ENCODE measurements at places on chromosomes 6 and 20.
A peak's percentile ranks its signal among the peaks of the same experiment; 100 is the strongest.

DNA sequence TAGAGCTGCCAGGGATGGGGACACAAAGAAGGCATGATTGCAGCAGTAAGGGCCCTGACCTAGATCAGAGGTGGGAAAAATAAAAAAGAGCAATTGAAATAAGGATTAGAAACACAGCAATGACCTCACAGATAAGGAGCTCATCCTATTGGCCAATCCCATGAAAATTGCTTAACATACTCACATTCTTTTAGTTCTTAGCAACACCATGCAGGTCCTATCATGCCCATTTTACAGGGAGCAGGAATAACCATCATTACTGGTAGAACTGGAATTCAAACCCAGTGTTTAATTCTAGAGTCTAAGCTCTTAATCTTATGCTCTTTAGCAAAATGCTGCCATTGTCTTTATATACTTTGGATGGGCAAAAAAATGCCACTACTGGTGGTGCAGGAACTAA, 267.7 kb downstream of the RNF144B start:
- H3K4me1 ChIP-seq: no peaks in the 10 kb centered on the region
- H3K36me3 ChIP-seq: no peaks in the 10 kb centered on the region
- H3K27ac ChIP-seq: no peak overlapping the region
- H3K4me3 ChIP-seq: no peak overlapping the region

- DNase-seq: no peak
- H3K4me3 ChIP-seq: no peak overlapping the region
- H3K27me3 ChIP-seq: no peaks in the 10 kb centered on the region
- H3K36me3 ChIP-seq: no peaks in the 10 kb centered on the region
- H3K27ac ChIP-seq: no peak overlapping the region
These were observed 95.0 kb downstream of the SAMD5 start for GRCh38 chr6:147603392-147604081.

DNA sequence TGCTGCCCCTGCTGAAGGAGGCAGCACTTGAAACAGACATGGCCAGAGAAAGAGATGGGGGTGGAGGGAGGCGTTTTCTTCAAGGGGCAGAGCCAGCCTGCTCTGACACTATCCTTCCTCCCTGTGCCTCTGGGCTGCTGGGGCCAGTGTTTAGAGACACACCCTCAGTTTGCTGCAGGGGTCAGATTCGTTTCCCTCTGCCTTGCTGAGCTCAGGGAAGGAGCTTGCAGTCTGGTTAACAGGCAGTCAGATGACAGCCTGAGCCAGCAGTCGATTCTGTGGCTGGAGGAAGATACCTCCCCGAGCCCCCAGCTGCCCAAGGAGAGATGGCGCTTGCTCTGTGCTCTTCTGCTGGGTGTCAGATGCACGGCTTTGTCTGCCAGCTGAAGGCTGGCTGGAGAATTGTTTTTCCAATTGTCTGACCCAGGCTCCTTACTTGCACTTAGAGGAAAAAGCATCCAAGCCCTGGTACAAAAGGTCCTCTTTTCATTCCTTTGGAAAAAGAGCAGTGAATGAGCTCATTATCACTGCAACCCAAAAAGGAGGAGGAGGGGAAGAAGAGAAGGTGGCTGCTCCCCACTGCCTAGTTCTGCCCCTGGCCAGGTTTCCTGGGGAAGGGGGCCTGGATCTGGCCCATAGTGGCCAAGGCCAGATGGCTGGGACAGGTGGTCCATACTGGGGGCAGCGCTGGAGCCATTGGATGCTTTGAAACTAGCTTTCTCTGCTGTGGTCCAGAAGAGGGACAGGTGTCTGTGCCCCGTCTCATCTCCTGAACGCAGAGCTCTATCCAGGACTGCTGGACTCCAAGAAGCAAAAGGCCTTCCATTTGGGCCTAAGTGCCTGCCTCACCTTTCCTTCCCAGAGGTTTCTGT, 88.2 kb downstream of the TCP11 start:
- no peak overlapping the region for H3K27ac ChIP-seq
- H3K36me3 ChIP-seq: no peaks in the 10 kb centered on the region
- no peaks in the 10 kb centered on the region for H3K27me3 ChIP-seq
- no peak for DNase-seq
- H3K4me3 ChIP-seq: no peak overlapping the region

GRCh38 chr20:51428401-51429143, 113.9 kb downstream of the NFATC2 start:
- H3K36me3 ChIP-seq: peaks cover 4% of the 10 kb centered on the region
- no peak overlapping the region for H3K27ac ChIP-seq

GRCh38 chr6:100339574-100340255, 125.0 kb downstream of the SIM1 start:
- no peak overlapping the region for H3K27ac ChIP-seq
- H3K27me3 ChIP-seq: no peaks in the 10 kb centered on the region
- no peaks in the 10 kb centered on the region for H3K36me3 ChIP-seq

DNA sequence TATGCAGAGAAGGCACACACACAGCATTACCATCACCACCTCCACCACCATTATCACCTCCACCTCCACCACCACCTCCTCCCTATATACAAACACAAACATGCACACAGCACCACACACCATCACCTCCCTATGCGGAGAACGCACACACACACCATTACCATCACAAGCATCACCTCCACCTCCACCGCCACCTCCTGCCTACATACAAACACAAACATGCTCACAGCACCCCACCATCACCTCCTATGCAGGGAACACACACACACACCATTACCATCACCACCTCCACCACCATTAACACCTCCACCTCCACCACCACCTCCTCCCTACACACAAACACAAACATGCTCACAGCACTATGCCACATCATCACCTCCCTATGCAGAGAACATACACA, 236.5 kb upstream of the AFDN start:
- no peak for DNase-seq
- H3K4me3 ChIP-seq: no peak overlapping the region
- no peak overlapping the region for H3K27ac ChIP-seq
- no peaks in the 10 kb centered on the region for H3K36me3 ChIP-seq

DNA sequence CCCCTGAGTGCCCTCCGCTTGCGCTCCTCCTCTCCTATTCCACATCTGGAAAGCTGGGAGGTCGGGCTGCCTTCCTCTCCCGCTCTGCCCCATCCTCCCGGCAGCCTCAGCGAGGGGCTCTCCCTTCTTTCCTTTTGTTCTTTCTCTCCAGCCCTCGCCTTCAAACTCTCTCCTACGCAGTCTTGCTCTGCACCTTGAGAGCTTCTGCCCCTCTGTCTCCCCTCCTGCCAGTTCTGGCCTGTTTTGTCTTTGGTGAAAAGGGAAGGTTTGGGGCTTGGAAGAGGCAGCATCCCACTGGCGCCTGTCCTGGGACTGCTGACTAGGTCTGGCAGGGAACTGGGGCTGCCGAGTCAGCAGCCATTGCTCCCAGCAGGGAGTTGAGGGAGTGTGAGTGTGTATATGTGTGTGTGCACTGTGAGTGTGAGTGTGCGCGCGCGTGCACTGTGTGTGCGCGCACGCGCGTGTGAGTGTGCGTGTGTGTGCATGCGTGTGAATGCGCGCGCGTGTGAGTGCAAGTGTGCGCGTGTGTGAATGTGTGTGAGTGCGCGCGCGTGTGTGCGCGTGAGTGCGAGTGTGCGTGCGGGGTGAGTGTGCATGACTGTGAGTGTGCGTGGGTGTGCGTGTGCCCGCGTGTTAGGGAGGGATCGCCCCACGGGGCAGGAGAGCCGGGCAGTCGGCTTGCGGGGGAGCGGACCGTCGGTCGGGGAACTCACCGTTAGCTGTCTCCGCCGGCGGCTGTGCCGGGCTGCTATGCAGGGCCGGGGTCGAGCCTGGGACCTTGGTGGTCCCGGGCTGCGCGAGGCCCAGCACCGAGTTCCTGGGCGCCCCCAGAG, 523 bp downstream of the CPXM1 start:
- DNase-seq: no peak
- peaks cover 94% of the 10 kb centered on the region for H3K27me3 ChIP-seq
- peak overlapping the region; percentile 10 for H3K4me3 ChIP-seq
- H3K36me3 ChIP-seq: no peaks in the 10 kb centered on the region
- no peaks in the 10 kb centered on the region for H3K4me1 ChIP-seq
- no peak overlapping the region for H3K27ac ChIP-seq

- H3K27ac ChIP-seq: no peak overlapping the region
- no peak overlapping the region for H3K4me3 ChIP-seq
- H3K4me1 ChIP-seq: peaks cover 11% of the 10 kb centered on the region
These were observed 60.0 kb upstream of the PIM1 start for GRCh38 chr6:37109714-37110499.

DNA sequence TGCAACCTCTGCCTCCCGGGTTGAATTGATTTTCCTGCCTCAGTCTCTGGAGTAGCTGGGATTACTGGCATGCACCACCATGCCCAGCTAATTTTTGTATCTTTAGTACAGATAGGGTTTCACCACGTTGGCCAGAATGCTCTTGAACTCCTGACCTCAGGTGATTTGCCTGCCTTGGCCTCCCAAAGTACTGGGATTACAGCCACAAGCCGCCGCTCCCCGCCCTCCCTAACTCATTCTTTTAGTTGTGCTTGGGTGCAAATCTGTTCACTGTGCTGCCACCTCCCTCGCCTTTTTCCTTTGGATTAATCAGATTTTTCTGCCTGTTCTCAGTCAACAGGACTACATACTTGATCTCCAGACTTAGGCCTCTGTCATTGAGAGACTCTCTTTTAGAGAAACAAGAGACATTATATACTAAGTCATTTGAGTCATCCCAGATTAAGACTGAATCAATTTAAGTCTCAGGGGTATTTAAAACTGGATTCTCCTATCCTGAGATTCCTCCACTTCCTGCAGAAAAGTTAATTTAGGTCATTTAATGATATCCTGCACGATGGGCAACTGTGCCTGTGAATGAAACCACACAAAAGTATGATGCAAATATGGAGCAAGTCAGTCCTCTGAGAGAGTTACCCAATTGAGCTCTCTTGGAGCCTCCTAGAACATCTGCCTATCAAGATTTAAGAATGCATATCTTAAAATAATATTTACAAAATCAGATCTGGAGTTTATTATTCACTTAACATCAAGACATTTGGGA, 136.1 kb upstream of the THEMIS start:
- H3K36me3 ChIP-seq: no peaks in the 10 kb centered on the region
- DNase-seq: no peak
- no peak overlapping the region for H3K27ac ChIP-seq
- no peak overlapping the region for H3K4me3 ChIP-seq
- H3K27me3 ChIP-seq: no peaks in the 10 kb centered on the region
- no peaks in the 10 kb centered on the region for H3K4me1 ChIP-seq

- no peaks in the 10 kb centered on the region for H3K36me3 ChIP-seq
- DNase-seq: no peak
- H3K4me1 ChIP-seq: no peaks in the 10 kb centered on the region
- no peak overlapping the region for H3K4me3 ChIP-seq
These were observed 51.4 kb downstream of the JPH2 start for GRCh38 chr20:44135417-44136204.

DNA sequence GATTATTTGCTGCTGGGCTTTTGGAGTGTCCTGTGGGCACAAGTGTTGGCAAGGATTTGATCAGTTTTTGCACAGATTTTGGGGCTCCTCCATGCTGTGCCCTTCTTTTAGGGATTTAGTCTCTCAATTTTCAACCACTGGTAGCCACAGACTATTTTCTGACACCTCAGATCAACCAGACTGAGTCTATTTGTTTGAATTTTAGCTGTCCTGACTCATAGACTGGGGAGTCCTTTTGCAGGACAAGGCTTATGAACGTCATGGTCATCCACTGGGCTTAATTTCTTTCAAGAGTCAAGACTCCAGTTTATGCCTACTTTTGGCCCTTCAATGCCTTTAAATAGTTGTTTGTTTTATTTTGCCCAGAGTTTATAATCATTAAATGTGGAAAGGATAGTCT, 59.3 kb downstream of the BCKDHB start:
- H3K4me1 ChIP-seq: peaks cover 20% of the 10 kb centered on the region
- H3K4me3 ChIP-seq: peak overlapping the region; percentile 1
- H3K27me3 ChIP-seq: no peaks in the 10 kb centered on the region
- no peak for DNase-seq
- H3K27ac ChIP-seq: peak overlapping the region; percentile 91

- no peaks in the 10 kb centered on the region for H3K36me3 ChIP-seq
- H3K4me1 ChIP-seq: no peaks in the 10 kb centered on the region
- H3K4me3 ChIP-seq: no peak overlapping the region
- no peaks in the 10 kb centered on the region for H3K27me3 ChIP-seq
These were observed 34.4 kb upstream of the GCLC start for GRCh38 chr6:53579338-53579737.

GRCh38 chr20:51140671-51141070, 117.8 kb upstream of the KCNG1 start:
- DNase-seq: no peak
- no peak overlapping the region for H3K4me3 ChIP-seq
- no peak overlapping the region for H3K27ac ChIP-seq
- no peaks in the 10 kb centered on the region for H3K27me3 ChIP-seq

DNA sequence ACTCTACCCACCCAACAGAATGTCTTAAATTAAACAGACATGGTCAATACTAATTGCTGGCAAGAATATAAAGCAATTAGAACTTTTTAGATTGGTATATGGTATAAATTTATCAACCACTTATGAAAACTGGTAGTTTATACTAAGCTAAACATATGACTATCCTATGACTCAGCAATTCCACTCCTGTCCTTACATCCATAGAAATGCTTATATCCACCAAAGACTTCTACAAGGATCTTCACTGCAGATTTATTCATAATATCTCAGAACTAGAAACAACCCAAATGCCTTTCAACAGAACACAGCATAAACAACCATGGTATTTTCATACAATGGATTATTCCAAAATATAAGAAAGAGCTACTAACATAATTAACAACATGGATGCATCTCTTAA, 4.6 kb downstream of the ZNF184 start:
- peaks cover 10% of the 10 kb centered on the region for H3K4me1 ChIP-seq
- H3K36me3 ChIP-seq: peaks cover 10% of the 10 kb centered on the region
- H3K27ac ChIP-seq: no peak overlapping the region
- H3K27me3 ChIP-seq: no peaks in the 10 kb centered on the region
- no peak overlapping the region for H3K4me3 ChIP-seq

GRCh38 chr6:134003542-134003951, 48.9 kb downstream of the SLC2A12 start:
- no peaks in the 10 kb centered on the region for H3K36me3 ChIP-seq
- no peaks in the 10 kb centered on the region for H3K4me1 ChIP-seq
- DNase-seq: no peak
- no peak overlapping the region for H3K27ac ChIP-seq
- H3K27me3 ChIP-seq: no peaks in the 10 kb centered on the region

DNA sequence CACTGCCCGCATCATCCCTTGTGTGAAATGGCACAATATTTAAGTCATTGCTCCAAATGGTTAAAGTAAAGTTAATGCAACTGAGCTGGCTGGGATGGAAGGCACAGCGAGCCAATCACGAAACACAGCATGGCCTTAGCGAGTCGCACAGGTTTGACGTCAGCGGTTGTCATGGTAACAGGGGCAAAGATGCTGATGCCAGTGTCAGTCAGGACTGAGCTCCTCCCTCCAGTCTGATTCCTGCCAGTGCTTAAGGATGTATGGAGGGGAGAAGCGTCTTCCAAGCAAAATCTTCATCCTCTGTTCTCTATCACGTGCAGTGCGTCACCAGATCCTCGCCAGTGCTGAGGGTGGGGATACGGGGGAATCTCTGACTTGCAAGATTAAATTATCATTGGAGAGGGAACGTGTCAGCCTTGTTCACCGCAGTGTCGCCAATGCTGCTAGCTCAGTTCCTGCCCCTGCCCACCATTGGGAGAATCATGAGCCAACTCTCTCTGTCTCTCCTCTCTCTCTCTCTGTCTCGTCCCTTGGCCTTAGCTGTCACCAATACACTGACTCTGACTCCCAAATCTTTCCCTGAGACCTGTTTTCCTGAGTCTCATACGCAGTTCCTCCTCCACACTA, 24.5 kb downstream of the TSPYL4 start:
- no peaks in the 10 kb centered on the region for H3K36me3 ChIP-seq
- no peaks in the 10 kb centered on the region for H3K4me1 ChIP-seq
- no peak overlapping the region for H3K27ac ChIP-seq
- no peak for DNase-seq

- no peaks in the 10 kb centered on the region for H3K27me3 ChIP-seq
- peaks cover 8% of the 10 kb centered on the region for H3K4me1 ChIP-seq
- no peak overlapping the region for H3K27ac ChIP-seq
- no peak for DNase-seq
- no peaks in the 10 kb centered on the region for H3K36me3 ChIP-seq
These were observed 33.4 kb downstream of the SNAI1 start for GRCh38 chr20:50015993-50016770.

All from MM.1S (cell line).